ENCODE measurements at places on chromosomes 6 and 20.
A peak's percentile ranks its signal among the peaks of the same experiment; 100 is the strongest.

DNA sequence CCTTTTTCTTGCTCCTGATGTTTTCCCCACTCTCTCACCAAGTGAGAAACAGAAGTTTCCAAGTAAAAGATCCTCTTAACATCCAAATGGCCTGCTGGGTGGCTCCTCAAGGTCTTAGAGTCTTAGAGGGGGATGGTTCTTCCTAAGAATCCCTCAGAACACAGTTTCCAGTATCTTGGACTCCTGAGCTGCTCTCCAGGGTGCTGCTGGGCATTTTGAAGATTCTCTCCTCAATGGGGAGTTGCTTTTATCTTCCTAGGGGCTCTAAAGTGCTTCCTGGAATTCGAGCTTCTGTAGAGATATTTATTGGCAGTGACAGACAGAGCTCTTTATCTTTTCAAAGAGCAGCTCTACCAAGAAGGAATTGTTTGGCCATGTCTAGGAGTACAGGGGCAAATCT is 70.8 kb upstream of the SLC35B3 start:
- DNase-seq, result no peak

GRCh38 chr20:57215826-57216471 is 50.5 kb downstream of the BMP7 start:
- DNase-seq, result no peak

GRCh38 chr6:112176175-112176574 is 78.2 kb downstream of the LAMA4 start:
- no peak for DNase-seq

- DNase-seq, result no peak
These were observed 368.1 kb upstream of the JARID2 start for GRCh38 chr6:14877758-14878157.

- no peak for DNase-seq
These were observed 34.1 kb downstream of the CEBPB start for GRCh38 chr20:50224531-50225255.

- DNase-seq, result no peak
These were observed 201.0 kb downstream of the SYNDIG1 start for GRCh38 chr20:24670341-24670872.

DNA sequence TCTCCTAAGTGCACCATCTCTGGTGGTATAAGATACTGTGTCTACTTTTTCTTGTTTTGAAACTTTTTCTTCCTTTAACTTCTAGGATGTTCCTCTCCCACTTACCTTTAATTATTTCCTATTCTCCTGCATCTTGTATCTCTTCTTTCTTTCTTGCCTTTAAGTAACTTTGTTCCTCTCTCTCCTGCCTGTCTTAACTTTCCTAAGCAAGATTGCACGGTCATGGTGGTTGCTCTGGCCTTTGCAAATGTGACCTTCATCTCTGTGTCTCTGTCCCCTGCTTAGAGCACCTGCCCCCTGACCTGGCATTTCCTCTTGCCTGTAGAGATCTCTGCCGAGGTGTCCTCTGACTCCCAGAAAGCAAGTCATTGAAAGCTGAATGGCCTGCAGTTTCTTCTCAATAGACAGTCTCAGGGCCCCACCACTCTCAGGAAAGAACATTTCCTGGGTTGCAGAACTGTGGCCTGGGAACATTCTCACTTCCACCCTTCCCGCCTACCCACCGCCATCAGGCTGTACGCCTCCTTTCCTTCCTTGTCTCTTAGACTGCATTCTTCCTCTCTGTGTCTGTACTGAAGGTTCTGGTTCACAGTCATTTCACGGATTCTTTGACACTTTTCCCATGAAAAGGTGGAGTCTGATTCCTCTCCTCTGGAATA is 12.8 kb downstream of the ZDHHC14 start:
- DNase-seq, result no peak

- no peak for DNase-seq
These were observed 4.4 kb downstream of the ZKSCAN3 start for GRCh38 chr6:28353981-28354676.

GRCh38 chr6:138328210-138328609 is 49.5 kb upstream of the SMIM28 start:
- DNase-seq, result no peak

DNA sequence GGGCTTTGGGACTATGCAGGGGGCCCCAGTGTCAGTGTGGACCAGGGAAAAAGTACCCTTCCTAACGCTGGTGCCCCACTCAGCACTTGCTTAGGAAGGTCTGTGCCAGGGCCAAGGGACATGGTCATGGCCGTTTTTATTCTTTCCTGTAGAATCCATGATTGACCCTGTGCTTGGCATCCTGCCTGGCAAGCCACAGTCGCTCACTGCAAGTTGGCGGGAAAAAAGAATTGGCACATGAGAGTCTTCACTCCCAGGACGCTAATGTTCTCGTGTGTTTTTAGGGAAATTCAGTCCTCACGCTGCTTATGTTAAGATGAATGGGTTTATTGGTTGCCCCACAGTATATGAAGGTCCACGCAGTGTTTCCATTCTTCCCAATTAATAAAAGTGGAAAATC is 253.4 kb downstream of the CDH4 start:
- DNase-seq, result no peak

DNA sequence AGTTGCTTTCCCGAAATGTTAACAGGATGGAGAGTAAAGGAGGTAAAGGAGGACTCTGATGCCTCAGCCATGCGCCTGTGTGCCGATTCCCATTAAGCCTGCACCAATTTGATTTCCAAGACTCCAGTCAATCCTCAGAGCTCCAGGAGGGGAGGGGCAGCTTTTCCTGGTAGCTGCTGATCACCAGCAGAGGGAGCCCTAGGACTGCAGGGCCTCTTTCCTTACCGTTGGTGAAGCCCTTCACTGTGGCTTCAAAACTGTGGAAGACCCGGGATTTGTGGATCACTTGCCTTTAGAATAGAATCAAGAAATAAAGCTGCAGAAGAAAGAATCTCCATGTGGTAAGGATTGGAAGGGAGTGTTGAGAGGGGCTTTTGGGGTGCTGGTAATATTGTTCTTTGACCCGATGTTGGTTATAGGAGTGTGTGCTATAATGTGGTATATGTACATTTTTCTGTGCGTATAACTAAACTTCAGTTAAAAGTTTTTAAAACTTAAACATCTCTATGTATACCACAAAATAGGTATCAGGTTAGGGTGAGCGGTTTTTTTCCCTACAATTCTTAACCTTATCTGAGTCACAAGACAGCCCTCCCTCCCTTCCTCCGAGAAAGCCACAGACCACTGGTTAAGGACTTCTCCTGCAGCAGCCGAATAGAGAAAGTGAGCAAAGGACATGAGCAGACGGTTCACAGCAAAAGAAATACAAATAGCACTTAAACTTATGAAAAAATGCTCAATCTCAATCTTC is 6.9 kb upstream of the OSER1 start:
- DNase-seq, result peak; percentile 46

DNA sequence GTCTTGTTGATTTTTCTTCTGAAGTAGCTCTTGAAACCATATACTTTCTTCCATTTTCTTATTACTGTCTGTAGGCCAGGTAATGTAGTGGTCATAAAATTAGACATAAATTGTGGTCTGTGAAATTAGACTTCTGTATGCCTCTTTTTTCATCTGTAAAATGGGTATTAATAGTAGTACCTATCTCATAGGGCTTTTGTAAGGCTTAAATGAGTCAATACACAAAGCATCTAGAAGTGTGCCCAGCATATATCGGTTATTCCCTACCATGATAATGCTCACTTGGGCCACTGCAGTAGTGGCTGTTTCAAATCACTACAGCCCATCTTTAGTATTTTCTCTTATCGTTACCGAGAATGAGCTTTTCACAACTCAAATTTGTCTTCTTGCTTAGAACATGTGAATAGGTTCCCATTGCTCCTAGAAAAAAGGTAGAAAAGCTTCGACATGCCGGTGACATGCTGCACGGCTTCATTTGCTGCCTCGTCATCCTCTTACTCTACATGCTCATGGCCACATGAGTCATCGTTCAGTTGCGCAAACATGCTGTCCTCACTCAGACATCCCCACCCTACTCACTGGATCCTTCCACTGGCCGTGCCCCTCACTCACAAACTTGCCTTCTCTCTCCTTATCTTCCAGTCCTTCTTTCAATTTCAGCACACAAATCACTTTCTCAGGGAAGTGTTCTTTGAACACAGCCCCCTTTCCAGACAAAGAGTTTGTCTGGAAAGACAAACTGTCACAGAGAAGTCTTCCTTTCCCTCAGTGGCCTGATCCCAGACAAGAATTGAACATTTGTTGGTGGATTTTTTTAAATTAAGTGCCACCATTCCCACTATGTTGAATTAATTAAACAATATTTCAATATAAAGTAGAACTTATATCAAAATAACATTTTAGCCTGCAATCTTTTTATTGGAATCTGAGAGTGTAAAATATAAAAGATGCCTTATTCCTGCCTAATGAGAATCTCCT is 32.2 kb upstream of the ERVFRD-1 start:
- no peak for DNase-seq

GRCh38 chr6:110814102-110815014 is 911 bp downstream of the CDK19 start:
- peak; percentile 27 for DNase-seq

GRCh38 chr6:43226192-43226851 is 3.0 kb downstream of the DNPH1 start:
- DNase-seq, result no peak

GRCh38 chr20:62762801-62763368 is 33.4 kb upstream of the MRGBP start:
- DNase-seq, result no peak

DNA sequence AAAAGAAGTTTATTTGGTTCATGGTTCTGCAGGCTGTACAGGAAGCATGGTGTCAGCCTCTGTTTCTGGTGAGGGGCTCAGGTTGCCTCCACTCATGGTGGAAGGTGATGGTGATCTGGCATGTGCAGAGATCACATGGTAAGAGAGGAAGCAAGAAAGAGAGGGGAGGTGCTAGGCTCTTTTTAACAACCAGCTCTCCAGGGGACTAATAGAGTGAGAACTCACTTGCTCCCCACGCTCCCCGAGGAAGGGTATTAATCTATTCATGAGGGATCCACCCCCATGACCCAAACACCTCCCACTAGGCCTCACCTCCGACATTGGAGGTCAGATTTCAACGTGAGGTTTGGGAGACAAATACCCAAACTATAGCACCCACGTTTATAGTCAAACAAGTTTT is 4.0 kb upstream of the GJB7 start:
- DNase-seq, result no peak

DNA sequence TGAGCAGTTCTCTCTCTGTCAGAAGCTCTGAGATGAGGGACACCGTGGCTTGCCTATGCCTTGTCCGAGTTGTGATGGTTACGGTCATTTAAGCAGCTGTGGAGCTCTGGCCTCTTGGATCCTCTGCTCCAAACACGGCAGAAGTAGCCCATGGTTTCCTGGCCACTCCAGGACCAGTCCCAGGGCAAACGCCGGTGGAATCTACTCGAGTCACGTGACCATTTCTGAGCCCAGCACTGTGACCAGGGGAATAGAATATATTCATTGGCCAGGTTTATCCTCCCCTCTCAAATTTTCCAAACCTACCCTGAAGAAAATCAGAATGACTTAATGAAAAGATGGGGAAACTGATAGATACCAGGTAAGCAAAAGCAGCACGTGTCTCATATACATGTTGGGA is 152.8 kb downstream of the TTLL2 start:
- DNase-seq, result no peak

GRCh38 chr6:166955121-166955864 is 1.1 kb downstream of the RNASET2 start:
- DNase-seq, result no peak

DNA sequence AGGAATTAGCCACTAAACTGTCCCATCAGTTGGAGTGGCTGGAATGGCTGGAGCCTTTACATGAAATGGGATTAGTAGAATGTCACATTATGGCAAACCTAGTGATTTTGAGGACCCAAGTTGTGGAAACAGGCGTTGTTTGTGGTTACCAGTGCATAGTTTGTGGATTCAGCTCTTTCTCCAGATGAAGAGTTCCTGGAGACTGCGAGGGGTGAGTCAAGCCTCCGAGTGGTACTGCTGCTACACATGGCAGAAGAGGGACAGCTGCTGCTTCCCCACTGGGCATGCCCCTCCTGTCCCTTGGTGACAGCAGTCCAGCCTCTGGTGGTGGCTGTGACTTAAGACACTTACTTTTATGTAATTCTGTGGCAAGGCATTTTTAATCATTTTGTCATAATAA is 94.2 kb upstream of the SCP2D1 start:
- no peak for DNase-seq

DNA sequence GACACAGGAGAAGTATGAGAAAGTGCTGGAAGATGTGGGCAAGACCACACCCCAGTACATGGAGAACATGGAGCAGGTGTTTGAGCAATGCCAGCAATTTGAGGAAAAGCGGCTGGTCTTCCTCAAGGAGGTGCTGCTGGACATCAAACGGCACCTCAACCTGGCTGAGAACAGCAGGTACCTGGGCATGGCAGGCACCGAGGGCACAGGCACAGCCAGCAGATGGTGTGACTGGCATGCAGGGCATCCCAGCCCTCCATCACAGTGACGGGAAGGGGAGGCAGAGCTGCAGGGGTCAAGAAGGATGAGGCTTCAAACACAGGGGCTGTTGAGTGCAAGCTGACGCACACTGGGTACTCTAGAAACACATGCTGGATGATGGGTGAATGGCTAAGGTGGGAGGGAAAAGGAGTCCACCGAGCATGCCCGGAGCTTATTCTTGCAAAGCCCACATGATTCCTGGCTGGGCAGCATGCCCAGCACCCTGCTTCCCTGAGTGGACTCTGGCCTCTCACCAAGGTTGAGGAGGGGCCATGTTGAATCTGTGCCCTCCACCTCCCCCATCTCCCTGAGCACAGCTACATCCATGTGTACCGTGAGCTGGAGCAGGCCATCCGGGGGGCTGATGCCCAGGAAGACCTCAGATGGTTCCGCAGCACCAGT is 26.3 kb downstream of the SPDEF start:
- no peak for DNase-seq

DNA sequence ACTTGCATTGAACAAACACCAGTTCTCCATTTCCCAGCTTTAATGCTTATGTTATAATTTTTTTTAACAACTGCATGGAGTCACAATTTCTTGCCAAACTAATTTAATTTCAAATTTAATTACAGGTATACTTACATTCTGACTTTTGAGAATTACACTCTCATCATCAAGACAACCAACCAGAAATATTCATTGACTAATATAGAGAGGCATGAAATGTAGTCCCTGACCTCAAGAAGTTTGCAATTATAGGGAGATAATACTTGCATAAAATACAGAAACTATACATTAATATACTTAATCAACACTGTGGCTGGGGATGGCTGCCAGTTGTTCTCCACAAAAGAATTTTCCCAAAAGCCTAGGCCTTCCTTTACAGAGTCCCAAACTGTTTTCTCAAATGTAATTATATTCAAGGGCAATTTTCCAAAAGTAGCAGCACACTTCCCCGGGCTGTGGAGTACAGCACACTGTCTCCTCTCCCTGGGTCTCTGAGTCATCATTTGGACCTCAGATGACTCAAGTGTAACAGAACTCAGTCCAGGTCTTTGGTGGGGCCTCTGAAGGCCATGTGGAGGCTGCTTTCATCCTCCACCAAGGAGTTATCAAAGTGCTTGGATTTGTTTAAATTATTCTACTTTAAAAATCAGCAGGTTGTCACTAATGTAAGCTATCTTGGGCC is 114.1 kb downstream of the KIF16B start:
- no peak for DNase-seq

GRCh38 chr20:49361862-49362660 is 84.2 kb upstream of the ZNFX1 start:
- no peak for DNase-seq

GRCh38 chr6:18284261-18284660 is 19.9 kb upstream of the DEK start:
- DNase-seq, result no peak

- peak; percentile 18 for DNase-seq
These were observed 741 bp upstream of the PNISR start for GRCh38 chr6:99425647-99426450.

- no peak for DNase-seq
These were observed 972.0 kb upstream of the CITED2 start for GRCh38 chr6:140346428-140346827.
